ENCODE measurements at places on chromosomes 3 and 15. TPM values are rescaled to one million over a fixed set of nuclear protein-coding genes. Genes with fewer than 3 reads are reported as not detected.

GRCh38 chr3:169615833-169616232 is 47.7 kb downstream of the MECOM start:
- H3K27ac ChIP-seq = no peak overlapping the region
- peak; percentile 46 for DNase-seq
- no peaks in the 10 kb centered on the region for H3K27me3 ChIP-seq
- H3K4me3 ChIP-seq = no peak overlapping the region

MYZAP gene
- 8.1 TPM for total RNA-seq

MAGEL2 gene
- not detected for total RNA-seq

DNA sequence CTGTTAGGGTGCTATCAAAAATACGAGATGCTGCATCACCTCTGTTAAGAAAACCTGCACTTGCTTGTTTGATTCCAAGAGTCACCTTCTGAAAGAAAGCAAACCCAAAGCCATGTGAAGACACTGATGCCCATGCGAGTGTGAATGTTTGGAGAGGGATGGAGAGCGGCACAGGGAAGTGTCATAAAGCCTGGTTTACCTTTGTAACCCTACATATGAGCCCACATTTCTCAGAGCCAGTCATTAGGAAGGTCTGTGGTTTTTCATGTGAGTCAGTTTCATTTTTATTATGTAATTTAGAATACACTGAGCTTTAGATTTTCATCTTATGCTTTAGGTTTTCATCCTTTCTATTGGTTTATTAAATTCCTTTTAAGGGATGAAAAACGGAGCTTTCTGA is 896.8 kb downstream of the ROBO1 start:
- no peak overlapping the region for H3K4me3 ChIP-seq
- DNase-seq = no peak
- peaks cover 16% of the 10 kb centered on the region for H3K4me1 ChIP-seq
- no peak overlapping the region for H3K27ac ChIP-seq
- H3K27me3 ChIP-seq = no peaks in the 10 kb centered on the region

GRCh38 chr3:72227486-72228070 is 442.6 kb upstream of the PROK2 start:
- no peaks in the 10 kb centered on the region for H3K27me3 ChIP-seq
- no peaks in the 10 kb centered on the region for H3K36me3 ChIP-seq
- DNase-seq = no peak
- H3K4me3 ChIP-seq = no peak overlapping the region

- no peaks in the 10 kb centered on the region for H3K27me3 ChIP-seq
- no peak overlapping the region for H3K4me3 ChIP-seq
- H3K4me1 ChIP-seq = peaks cover 43% of the 10 kb centered on the region
- peak; percentile 98 for DNase-seq
Measured at GRCh38 chr3:157335233-157336076, 101.2 kb upstream of the PTX3 start.

RPUSD2 gene
- 10.6 TPM for total RNA-seq

KBTBD8 gene
- total RNA-seq = 3.2 TPM

DNA sequence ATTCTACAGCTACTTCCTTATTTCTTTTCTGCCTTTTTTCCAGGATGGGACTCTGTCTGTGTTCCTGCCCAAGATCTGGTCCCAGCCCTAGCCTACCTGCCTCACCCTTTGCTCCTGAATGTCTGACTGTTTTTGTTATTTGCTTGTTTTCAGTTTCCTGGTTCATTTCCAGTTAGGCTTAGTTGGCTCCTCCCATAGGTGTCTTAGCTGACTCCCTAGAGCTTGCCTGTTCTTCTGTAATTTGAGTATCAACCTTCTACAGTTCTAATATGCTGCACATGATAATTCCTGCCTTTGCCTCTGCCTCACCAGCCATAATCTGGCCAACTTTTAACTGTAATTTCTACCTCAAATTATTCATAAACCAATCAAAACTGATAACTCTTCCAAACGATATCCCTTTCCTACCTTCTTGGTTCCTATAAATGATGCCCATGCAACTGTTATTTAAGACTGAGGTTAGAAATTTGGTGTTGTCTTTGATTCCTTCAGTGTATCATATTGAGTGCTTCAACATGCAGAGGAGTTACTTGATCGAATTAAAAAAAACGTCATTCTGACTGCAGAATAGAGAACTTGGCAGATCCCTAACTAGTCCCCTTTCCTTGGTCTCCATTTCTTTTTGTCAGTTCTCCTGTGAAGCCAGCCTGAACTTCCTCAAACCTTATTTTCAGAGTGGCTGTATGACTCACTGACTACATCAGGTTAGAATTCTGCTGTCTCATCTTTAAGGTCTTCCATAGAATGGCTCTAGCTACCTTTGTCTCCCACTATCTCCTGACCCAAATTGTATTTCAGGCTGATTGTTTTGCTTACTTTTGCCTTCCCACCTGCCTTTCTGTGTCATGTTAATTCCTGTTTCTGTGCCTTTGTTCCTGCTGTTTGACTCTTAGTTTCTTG is 8.4 kb downstream of the GOLM2 start:
- H3K36me3 ChIP-seq = no peaks in the 10 kb centered on the region
- no peaks in the 10 kb centered on the region for H3K27me3 ChIP-seq
- H3K27ac ChIP-seq = no peak overlapping the region
- H3K4me3 ChIP-seq = no peak overlapping the region
- peaks cover 5% of the 10 kb centered on the region for H3K4me1 ChIP-seq
- DNase-seq = peak; percentile 18

GRCh38 chr3:115325539-115325938 is 178.5 kb upstream of the ZBTB20 start:
- H3K36me3 ChIP-seq = no peaks in the 10 kb centered on the region
- DNase-seq = peak; percentile 47
- H3K4me3 ChIP-seq = no peak overlapping the region

- H3K4me1 ChIP-seq = peaks cover 21% of the 10 kb centered on the region
- DNase-seq = no peak
- H3K27me3 ChIP-seq = no peaks in the 10 kb centered on the region
Measured at GRCh38 chr3:108036984-108037741, 53.7 kb downstream of the CD47 start.

GRCh38 chr3:171056528-171056927 is 30.0 kb upstream of the SLC2A2 start:
- H3K36me3 ChIP-seq = no peaks in the 10 kb centered on the region
- H3K4me1 ChIP-seq = peaks cover 17% of the 10 kb centered on the region
- peak; percentile 75 for DNase-seq
- no peak overlapping the region for H3K4me3 ChIP-seq
- no peaks in the 10 kb centered on the region for H3K27me3 ChIP-seq

STRIT1 gene
- not detected for total RNA-seq

- H3K36me3 ChIP-seq = no peaks in the 10 kb centered on the region
- no peaks in the 10 kb centered on the region for H3K27me3 ChIP-seq
- H3K4me1 ChIP-seq = no peaks in the 10 kb centered on the region
- DNase-seq = no peak
- H3K27ac ChIP-seq = no peak overlapping the region
Measured at GRCh38 chr3:59995563-59995962, 945.7 kb upstream of the CFAP20DC start.

CEMIP gene
- not detected for total RNA-seq

DNA sequence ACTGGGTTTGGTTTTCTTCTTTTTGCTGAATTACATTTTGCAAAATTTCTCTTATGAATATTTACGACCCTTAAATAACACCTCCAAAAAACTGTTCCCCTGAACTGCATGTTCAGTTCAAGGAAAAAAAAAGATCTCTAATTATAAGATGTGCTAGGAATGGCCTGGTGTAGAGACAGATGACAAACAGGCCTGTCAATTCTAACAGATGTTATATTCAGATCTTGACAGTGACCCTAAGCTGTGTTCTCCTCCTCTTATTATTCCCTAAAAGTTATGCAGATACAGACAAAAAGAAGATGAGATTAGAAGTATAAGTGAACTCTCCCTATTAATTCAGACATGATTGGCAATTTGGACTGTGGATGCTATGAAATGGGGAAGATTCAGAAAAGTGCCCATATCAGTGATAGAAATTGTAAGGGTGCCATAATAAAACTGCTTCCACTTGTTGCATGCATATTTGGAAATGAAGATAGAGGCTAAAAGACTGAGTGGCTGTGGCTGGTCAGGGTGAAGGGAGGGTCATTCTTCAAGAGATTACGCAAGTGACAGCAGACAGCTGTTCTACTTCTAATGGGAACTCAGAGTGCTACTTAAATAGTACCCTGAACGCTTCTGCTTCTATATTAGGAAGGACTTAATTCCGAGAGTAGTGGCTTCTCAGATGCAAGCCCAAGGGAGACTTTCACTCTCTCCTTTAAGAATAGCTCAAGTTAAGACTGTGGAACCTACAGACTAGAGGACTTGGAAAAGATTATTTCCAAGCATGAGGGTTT is 75.5 kb downstream of the ADAMTS9 start:
- no peaks in the 10 kb centered on the region for H3K27me3 ChIP-seq
- H3K36me3 ChIP-seq = peaks cover 7% of the 10 kb centered on the region

DNA sequence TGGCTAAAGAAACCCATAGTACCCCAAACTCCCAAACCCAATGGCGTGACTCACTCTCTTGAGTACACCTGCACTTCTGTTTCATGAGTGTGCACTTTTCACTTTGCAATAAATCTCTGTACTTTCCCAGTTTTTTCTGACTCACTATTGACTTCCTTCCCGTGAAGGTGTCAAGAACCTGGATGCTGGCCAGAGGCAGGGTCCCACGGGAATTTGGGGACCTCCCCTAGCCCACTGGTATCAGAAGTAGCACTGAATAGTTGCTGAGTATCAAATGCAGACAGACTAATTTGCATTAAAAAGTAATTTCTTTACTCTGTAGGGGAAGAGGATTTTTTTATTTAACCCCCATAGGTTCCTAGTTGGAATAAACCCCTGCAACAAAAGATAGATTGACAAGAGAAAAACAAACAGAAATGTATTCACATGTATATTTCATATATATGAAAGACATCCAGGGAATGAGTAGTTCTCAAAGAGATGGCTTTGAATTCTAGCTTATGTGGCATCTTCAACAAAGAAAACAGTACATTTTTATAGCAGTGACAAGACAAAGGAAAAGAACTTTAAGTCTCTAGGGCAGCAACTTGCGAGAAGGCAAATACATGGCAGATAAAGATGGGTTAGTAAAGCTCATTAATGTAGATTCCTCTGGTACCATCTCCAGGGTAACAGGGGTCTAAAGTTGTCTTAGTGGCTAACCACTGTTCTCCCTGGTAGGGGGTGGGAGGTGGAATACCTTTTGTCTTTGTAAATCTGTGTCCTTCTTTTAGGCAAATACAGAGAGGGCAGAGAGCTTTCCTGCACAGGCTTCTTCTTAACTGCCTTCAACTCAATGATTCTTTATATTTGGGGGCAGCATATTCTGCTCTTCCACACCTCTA is 385.5 kb upstream of the PDZRN3 start:
- no peak overlapping the region for H3K27ac ChIP-seq
- no peaks in the 10 kb centered on the region for H3K4me1 ChIP-seq
- no peaks in the 10 kb centered on the region for H3K27me3 ChIP-seq
- no peak for DNase-seq
- no peaks in the 10 kb centered on the region for H3K36me3 ChIP-seq

DNA sequence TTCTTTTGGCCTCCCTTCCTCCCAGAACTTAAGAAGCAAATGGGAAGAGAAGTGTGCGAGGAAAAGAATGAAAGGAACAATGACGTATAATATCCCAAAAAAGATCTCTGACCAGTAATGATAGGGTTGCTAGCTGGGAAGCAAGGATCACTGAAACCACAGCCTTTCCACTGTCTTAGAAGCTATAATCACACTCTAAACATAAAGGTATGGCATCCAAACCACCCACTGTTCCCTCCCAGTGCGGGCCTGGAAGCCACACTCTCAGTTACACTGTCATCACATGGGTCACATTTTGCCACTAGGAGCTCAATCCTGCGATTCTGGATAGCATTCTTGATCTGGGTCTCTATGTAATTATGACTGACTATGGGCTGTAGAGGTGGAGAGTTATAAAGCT is 131.6 kb upstream of the HACD2 start:
- H3K4me3 ChIP-seq = no peak overlapping the region
- H3K4me1 ChIP-seq = no peaks in the 10 kb centered on the region
- peaks cover 3% of the 10 kb centered on the region for H3K27me3 ChIP-seq

GRCh38 chr3:170424879-170425278 is 6.2 kb downstream of the CLDN11 start:
- peak; percentile 30 for DNase-seq
- peaks cover 58% of the 10 kb centered on the region for H3K4me1 ChIP-seq
- H3K36me3 ChIP-seq = peaks cover 6% of the 10 kb centered on the region
- peak overlapping the region; percentile 70 for H3K27ac ChIP-seq

DNA sequence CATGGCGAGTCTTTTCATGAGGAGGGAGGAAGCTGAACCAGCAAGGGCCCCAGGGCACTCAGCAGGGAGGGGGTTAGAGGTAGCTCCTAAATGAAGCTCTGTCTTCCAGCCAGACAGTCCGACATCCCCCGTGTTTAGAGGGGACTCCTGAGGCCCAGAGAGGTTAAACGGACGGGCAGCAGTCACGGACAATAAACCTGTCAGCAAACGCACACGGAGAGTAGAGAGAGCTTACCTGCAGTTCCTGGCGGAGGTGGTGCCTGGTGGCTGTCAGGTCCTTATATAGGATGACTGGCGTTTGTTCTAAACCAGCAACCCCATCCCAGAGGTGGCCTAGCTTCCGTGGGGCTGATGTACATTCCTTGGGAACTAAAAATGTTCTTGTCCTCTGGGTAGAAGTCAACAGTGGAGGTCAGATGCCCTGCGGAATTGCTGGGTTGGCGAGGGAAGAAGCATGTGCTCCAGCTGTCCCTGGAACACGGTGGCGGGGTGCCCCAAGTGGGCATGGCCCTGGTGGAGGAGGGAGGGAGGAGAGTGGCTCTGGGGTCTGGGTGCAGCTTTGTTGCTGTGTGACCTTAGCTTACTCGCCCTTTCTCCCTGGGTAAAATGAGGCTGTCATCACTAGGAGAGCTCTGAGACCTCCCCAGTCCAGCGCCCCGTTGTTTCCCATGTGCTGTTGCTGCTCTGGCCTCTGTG is 2.1 kb downstream of the GHRL start:
- H3K4me3 ChIP-seq = no peak overlapping the region
- H3K27ac ChIP-seq = no peak overlapping the region
- no peaks in the 10 kb centered on the region for H3K4me1 ChIP-seq
- no peak for DNase-seq
- no peaks in the 10 kb centered on the region for H3K36me3 ChIP-seq
- no peaks in the 10 kb centered on the region for H3K27me3 ChIP-seq

DNA sequence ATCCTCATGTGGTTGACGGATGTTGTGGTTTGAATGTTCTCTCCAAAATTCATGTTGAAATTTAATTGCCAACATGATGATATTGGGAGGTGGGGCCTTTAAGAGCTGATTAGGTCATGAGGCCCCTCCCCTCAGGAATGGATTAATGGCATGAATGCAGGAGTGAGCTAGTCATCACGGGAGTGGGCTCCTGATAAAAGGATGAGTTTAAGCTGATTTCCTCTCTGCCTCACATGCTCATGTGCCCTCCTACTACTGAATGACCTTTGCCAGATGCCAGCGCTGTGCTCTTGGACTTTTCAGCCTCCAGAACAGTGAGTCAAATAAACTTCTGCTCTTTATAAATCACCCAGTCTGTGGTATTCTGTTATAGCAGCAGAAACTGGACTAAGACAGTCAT is 111.2 kb downstream of the MYO5A start:
- peaks cover 67% of the 10 kb centered on the region for H3K4me1 ChIP-seq
- H3K27me3 ChIP-seq = no peaks in the 10 kb centered on the region
- no peak overlapping the region for H3K4me3 ChIP-seq
- peak overlapping the region; percentile 97 for H3K27ac ChIP-seq

GRCh38 chr15:65963911-65964482 is 94.7 kb downstream of the RAB11A start:
- H3K4me1 ChIP-seq = no peaks in the 10 kb centered on the region
- H3K27ac ChIP-seq = no peak overlapping the region
- H3K4me3 ChIP-seq = no peak overlapping the region
- DNase-seq = no peak
- H3K27me3 ChIP-seq = peaks cover 20% of the 10 kb centered on the region

SSUH2 gene
- total RNA-seq = 0.44 TPM

PAQR9 gene
- not detected for total RNA-seq
